ENCODE measurements at places on chromosomes 12 and 14. TPM values are rescaled to one million over a fixed set of nuclear protein-coding genes. Genes with fewer than 3 reads are reported as not detected.
A peak's percentile ranks its signal among the peaks of the same experiment; 100 is the strongest.

RAD52 gene
- 8.6 TPM for total RNA-seq

PELI2 gene
- total RNA-seq = 10.7 TPM

PTHLH gene
- 0.58 TPM for total RNA-seq

ASIC1 gene
- 0.45 TPM for total RNA-seq

RNASE3 gene
- total RNA-seq = 1.4 TPM

LMO3 gene
- 1.8 TPM for total RNA-seq

DNA sequence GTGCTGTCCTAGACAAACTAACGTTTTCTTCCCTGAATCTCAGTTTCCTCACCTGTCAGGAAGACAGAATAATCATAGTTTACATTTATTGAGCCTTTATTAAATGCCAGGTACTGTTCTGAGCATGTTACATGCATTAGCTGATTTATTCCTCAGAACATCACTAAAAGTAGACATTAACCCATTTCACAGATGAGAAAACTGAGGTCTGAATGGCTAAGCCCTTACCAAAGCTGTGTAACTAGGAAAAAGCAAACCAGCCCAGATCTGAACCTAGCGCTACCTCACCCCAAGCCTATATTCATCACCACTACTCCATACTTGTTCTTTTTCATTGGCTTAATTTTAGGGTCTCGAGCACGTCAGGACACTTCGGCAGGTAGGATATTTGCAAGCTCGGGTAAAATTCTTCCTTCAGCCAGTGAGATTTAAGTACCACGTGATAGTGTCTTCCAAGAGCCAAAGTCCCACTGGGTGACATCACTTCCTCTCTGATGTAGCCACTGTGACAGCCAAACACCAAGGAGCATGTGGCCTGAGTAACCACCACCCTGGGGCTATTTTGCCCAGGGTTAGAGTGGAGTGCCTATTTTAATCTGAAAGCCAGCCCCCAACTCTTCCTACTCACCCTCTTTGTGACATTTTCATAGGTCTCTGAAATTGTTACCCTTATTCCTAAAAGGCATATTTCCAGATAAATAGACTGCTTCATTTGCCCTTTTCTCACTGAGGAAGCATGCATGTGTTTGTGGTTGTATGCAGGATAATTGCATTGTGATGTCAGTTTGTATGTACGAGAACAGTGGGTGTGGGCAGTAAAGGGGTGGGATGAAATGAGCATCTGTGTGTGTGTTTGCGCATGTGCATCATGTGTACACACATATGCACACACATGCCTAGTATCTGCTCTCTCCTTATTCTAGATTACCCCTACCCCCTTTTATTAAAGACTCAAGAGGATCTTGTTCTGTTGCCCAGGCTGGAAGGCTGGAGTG lies 62.2 kb upstream of the WSCD2 start:
- no peak for DNase-seq

- DNase-seq = no peak
These were observed 52.1 kb downstream of the RCOR1 start for GRCh38 chr14:102644523-102644922.

DNA sequence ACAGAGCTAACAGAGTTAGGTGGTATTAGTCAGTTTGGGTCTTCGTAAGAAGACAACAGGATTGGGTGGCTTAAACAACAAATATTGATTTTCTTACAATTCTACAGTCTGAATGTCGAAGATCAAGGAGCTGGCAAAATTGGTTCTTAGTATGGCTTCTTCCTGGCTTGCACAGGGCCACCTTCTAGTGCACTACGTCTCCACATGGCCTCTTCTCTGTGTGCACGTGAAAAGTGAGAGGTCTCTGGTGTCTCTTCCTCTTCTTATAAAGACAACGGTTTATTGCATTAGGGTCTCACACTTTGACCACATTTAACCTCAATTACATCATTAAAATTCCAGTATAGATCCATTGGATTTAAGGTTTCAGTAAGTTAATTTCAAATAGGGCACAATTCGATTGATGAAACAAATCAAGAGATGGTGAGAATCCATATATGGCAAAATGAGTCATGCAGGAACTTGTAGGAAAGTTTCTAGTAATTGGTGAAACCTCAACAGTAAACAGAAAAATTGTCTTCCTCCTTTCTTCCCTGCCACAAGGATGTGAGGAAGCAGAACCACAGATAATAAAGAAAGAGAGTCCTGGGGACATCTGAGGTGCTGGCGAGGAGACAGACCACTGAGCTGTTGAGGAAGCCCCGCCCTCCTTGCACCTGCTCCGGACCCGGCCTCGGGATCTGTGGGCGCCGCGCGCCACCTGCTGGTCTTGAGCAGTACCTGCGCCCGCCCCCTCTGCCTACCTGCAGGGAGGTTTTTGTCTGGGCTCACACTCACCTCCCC lies 846.7 kb downstream of the TMEM121 start:
- peak; percentile 73 for DNase-seq

- no peak for DNase-seq
These were observed 13.3 kb downstream of the CCND2 start for GRCh38 chr12:4286771-4287317.

DNA sequence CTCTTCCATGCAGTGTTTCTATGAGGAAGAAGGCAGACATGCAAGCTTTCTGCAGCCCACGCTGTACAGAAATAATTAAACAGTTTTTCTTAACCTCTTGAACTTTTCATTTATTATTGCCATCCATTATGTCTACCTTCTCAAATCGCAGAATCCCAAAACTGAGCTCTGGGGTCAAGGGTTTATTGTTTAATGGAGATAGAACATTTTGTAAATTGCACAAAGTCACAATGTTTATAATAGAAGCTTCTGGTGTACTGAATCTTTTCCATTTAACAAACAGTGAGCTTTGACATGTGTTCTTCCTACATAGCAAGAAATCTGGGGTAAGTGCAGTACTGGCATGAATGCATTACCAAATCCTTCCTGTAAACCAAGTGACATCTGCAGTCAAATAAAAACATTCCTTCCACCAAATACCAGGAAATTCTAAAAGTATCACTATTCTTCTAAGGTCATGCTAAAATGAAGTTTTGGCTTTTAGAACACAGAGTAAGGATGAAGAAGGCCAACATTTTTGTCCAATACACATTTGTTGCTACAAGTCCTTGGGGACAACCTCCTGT lies 385.3 kb upstream of the DDHD1 start:
- no peak for DNase-seq

DNA sequence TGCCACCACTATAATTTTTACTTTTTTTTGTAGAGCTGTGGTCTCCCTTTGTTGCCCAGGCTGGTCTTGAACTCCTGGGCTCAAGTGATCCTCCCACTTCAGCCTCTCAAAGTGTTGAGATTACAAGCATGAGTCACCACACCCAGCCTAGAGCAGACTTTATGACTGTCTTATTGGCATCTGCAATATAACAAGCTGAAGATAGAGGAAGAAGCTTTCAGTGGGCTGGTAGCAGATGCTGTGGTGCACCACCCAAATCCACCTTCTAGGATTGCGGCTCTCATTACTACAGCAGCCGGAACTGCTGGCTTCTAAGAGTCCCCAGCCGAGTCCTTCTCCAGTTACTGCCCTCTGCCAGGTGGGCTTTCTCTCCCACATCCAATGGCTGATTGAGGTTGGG lies 7.6 kb upstream of the STK38L start:
- DNase-seq = no peak

DNA sequence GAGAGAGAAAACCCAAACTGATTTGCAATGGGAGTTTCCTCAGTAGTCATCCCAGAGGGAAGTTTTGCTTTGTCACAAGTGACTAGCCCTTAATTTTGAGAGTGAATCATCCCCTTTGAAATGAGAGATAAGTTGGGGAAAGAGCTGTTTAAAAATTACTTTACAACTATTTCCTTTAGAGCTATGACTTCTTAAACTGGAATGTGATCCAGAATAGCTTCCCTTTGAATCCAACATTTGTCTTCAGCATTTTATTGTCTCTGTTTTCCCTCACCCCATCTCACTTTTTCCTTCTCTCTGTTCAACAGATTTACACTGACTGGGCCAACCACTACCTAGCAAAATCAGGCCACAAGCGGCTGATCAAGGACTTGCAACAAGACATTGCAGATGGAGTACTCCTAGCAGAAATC lies 109.3 kb downstream of the NAV3 start:
- peak; percentile 9 for DNase-seq
